Cerebellar nuclear complex (tissue), 1 donor: ENCODE measurements at places on chromosomes 5 and 9.

GRCh38 chr5:177538876-177539275 is 15.5 kb downstream of the FAM193B start:
- DNase-seq = no peak

GRCh38 chr5:31273631-31274378 is 80.3 kb downstream of the CDH6 start:
- DNase-seq = no peak

- DNase-seq = no peak
These were observed 15.5 kb upstream of the FSD1L start for GRCh38 chr9:105432247-105432842.

GRCh38 chr9:131523086-131523388 is 8.0 kb downstream of the UCK1 start:
- DNase-seq = no peak

DNA sequence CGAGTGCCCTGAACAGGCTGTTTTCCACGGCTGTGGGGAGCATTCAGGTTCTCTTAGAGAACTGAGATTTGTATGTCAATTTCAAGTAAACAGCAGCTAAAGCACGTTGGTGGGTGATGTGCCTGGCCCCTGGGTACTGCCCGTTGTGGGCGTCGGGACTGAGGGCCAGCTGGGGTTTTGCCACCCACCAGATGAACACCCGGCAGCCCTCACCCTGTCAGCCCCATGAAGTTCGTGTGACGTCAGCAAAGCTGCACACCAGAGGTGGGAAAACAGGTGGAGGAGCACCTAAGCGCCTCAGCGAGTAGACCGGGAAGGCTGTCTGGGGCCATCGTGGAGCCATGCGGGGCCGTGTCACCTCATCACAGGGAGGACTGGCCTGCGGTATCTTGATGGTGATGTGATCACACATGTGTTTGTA is 9.2 kb downstream of the CEP72 start:
- no peak for DNase-seq

DNA sequence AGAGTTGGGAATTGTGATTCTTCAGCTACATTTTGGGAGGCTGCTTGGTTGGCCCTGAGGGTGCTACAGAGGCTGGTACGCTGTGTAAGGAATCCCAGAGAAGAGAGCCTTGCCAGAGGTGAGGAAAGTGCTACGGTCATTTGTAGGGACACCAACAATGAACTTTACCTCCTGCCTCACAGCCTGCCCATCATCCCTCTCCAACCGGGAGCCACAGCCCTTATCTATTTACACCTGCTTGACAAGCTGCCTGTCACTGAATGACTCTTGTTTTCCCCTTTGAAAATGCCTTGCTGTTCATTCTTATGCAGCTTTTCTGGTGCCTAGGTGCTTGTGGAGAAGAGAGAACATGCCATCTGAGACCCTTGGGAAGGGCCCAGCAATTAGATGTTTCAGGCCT is 110.8 kb downstream of the PCSK1 start:
- DNase-seq = no peak

GRCh38 chr5:14686517-14686916 is 22.0 kb downstream of the OTULIN start:
- DNase-seq = no peak

GRCh38 chr9:89885156-89885555 is 280.3 kb downstream of the GADD45G start:
- no peak for DNase-seq

DNA sequence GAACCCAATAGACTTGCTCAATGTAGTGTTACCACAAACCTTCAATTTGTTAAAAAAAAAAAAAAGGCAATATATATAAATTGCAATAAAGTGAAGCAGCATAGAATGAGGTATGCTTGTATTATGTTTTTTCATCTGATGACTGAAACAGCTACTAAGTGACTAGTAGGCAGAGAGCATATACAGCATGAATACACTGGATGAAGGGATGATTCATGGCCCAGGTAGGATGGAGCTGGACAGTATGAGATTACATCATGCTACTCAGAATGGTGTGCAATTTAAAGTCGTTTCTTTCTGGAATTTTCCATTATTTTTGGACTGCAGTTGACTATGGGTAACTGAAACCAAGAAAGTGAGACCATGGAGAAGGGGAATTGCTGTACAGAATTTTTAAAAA is 161.2 kb downstream of the GNA14 start:
- DNase-seq = no peak

DNA sequence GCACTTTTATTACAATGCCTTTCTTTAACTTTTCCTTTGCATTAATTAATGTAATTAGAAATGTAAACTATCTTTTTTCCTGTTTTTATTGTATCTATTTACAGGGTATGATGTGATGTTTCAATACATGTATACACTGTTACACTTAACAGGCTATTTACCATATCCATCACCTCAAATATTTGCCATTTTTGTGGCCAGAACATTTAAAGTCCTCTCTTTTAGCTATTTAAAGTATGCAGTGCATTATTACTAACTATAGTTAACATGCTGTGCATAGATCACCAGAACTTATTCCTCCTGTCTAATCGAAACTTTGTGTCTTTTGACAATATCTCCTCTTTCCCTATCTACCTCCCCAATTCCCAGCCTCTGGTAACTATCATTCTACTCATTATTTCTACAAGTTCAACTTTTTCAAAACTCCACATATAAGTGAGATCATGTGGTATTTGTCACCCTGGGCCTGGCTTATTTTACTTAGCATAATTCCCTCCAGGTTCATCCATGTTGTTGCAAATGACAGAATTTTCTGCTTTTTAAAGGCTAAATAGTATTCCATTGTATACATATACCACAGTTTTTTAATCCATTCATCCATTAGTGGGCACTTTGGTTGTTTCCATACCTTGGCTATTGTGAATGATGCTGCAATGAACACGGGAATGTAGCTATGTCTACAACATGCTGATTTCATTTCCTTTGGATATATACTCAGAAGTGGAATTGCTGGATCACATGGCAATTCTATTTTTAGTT is 32.8 kb downstream of the OR2K2 start:
- no peak for DNase-seq

DNA sequence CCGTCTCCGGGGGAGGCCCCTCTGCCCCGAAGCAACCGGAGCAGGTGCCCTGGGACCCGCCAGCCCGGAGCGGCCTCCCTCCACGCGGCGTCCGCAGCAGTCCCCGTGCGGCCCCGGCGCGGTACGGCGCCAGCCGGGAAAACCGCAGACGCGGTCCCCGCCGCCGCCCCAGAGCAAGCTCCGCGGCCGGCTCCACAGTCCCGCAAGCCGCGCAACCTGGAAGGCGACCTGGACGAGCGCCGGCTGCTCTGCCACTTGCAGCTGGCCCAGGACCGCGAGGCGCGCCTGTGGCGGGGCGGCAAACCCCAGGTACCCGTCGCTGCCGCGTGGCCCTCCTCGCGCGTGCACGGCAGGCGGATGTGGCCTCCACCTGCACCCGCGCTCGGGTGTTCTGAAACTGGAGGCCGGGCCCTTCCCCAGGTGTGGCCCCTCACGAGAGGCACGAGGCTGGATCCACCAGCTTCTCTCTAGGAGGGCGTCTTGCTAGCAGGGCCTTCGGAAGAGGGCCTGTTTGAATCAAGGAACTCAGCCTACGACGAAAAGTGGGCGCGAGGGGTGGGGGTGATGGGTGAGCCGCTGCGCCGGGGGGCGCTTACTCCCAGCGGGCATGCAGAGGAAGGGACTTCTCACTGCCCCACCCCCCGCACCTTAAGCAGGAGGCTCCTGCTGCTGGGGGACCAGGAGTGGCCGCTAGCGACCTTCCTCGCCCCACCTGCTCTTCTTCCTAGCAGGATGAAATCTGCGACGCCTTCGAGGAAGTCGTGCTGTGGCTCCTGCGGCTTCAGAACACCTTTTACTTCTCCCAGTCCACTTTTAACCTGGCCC is 602 bp downstream of the CCNI2 start:
- no peak for DNase-seq

- no peak for DNase-seq
These were observed 36.7 kb downstream of the HRH2 start for GRCh38 chr5:175694371-175695160.

DNA sequence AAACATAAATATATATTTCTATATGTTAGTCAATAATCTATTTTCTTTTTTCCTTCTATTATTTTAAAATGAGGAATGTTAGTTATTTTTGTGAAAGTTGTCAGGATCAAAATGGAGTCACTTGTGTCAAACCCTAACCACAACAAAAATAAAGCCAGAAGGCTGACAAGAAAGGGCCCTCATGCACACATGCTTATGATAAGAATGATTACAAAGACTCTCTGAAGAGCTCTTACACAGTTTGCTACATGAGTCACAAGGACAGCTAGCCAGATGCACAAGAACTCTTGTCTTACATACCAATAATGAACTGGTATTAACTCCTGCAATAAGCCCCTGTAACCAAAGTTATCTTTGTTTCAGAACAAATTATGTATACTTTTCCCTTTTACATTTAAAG is 64.7 kb downstream of the GGTA1 start:
- DNase-seq = no peak

- DNase-seq = no peak
These were observed 79.4 kb upstream of the CCDC112 start for GRCh38 chr5:115375893-115376292.

GRCh38 chr5:151253605-151253950 is 593 bp downstream of the GM2A start:
- no peak for DNase-seq

- no peak for DNase-seq
These were observed 146.1 kb downstream of the MAST4 start for GRCh38 chr5:66742083-66742895.

GRCh38 chr9:127578952-127579853 is 32.9 kb upstream of the STXBP1 start:
- peak; percentile 85 for DNase-seq

GRCh38 chr5:170111088-170111785 is 5.5 kb downstream of the FOXI1 start:
- no peak for DNase-seq

DNA sequence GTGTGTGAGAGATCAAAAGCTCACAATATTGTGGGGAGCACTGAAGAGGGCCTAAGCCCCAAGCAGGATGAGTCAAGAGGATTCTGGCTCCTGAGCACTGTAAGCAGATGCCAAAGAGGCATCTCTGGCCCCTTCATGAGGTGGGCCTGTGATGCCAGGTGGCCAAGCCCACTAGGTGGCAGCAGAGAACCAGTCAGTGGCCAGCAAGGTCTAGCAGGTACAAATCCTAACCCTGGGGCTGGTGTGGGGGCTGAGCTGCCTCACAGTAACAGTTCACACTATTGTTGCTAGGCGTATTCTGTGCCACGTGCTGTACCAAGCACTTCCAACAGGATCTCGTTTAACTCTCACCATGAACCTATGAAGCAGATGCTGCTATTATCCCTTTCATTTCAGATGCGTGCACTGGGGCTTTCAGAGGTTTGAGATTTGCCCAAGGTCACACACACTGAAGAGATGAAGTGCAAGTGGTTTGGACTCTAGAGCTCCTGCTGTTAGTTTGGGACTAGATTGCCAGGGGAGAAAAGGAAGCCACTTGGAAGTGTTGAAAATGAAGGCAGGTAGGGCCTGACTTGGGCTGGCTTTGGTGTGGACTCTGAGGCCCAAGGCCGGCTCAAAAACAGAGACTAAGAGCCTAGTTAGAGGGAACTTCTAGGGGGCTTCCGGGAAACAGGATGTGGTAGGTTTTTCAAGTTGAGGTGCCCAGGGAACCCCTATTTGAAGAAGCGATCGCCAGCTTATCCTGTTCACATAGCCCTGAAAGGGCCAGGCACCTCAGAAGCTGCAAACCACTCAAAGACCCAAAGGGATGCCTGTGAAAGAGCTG is 4.4 kb upstream of the MLANA start:
- DNase-seq = no peak

DNA sequence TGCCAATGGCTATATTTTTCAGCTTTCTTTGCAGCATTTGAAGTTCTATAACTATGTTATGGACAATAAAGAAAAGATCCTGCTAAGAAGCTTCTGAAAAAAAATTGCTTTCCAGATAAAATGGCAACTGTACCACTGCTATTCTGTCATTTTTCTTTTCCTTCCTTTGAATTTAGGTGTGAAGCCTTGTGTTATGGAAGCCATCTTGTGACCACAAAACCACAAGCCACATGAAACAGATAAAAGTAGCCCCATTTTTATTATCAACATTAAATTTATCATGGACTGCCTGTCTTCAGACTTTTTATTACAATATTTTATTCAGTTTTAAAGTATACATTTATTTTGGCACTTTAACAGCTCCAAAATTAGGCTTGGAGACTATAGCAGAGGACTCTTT is 289.9 kb upstream of the ACTBL2 start:
- no peak for DNase-seq

DNA sequence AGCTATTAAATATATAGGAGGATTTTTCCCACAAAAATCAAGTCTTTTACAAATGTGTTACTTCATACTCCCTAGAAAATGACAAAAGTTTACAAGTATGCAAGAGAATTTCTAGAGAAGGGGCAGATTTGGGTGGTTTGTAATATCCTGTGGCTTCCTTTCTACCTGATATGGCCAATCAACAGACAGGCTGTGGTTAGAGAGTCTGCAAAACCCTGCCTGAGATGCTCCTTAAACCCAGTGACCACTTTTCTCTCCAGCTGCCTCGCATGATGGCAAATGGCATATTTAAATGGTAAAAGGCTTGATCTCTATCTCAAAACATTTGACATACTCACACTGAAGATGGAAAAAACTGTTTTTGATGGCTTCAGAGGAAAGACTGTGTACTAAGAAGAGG is 550.1 kb upstream of the ZNF462 start:
- DNase-seq = no peak

DNA sequence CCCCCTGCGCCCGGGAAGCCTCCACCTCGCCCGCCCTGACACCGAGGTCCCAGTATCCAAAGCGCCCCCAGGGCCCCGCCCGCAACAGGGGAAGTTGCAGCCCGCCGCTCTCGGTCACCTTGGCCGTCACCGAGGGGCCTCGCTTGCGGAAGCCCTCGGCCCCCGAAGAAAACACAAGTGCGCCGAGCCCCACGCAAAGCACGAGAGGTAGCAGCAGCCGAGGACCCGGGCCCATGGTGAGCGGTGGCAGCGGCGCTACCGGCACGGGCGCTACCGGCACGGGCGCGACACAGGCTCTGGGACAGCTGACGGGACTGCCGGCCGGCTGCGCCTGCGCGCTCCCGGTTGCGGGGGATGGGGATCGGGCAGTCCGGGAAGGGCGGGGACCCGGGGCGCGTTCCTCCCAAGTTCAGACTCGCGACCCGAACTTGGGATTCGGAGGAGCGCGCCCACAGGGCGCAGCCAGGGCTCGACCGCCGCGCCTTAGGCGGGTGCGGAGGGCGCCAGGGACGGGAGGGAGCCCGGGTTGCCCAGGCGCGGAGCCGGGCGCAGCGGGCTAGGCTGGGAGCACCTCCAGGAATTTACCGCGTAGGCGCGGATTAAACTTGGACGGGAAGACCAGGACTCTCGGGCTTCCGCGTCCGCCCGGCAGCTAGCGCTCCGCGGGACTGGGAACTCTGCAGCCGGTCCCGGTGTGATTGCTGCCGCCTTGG is at the start of gene PPIC:
Gene PPIC, minus strand, starts transcription at position 335 of the 713 bp plus-strand sequence. Its CDS starts 100 bp downstream, at position 235.
- DNase-seq = no peak
